GOT3 (cell line): ENCODE measurements at places on chromosomes 16 and 17.
A peak's percentile ranks its signal among the peaks of the same experiment; 100 is the strongest.

DNA sequence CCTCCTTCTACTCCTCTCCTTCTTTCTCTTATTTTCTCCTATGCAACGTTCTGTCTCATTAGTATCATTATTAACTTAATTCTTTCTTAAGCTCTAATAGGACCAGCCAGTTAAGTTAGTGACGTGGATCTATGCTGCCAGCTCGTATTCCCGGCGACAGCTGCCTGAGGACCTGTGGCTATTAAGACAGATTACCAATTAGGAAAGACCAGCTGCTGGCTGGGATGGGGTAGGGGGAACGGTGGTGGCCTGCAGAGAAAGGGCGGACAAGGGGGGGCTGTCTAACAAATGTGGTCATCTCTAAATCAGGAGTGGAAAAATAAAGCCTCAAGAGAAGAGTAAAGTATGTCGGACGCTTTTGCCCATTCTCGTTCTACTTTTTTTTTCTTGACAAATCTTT is 770 bp upstream of the MYH3 start:
- DNase-seq: no peak

DNA sequence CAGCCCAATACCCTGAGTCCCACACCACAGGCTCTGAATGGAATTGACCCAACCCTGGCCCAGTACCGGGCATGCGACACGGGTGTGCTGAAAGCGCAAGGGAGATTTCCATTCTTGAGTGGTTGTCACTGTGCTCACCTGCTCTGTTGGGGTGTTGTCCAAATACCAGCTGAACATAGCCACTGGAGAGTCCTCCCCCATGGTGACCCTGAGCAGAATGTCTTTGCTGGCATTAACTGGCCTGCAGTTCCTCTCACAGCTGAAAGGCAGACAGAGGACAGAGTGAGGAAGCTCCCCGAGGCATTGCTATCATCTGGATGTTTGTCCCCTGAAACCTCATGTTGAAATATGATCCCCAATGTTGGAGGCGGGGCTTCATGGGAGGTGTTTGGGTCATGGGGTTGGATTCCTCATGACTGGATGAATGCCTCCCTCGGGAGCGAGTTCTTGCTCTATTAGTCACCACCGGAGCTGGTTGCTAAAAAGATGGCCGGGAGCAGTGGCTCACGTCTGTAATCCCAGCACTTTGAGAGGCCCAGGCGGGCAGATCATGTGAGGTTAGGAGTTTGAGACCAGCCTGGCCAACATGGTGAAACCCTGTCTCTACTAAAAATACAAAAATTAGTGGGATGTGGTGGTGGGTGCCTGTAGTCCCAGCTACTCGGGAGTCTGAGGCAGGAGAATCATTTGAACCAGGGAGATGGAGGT is 57.3 kb upstream of the BCO1 start:
- DNase-seq: peak; percentile 67

GRCh38 chr17:68662037-68662432 is 60.9 kb upstream of the FAM20A start:
- DNase-seq: no peak

DNA sequence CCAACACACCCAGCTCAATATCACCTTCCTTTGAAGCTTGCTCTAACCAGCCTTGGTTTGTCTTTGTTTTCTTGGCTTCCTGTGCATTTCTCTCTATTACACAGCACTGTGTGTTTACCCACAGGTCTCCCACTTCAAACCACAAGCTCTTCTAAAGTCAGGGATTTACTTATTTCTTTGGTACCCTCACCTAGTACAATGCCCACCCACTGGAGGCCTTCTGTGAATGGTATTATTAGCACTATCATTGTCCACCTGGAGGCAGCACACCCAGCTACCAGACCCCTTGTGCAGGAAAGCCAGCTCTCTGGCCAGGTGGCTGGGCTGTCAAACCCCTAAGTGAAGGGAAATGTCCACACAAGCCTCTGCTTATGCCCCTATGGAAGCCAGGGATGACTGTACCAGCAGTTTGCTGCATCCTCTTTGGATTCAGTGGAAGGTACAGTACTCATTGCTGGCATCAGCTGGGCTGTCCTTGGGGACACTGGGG is 9.4 kb upstream of the TOP2A start:
- DNase-seq: no peak

- DNase-seq: peak; percentile 54
Observed at GRCh38 chr16:27326738-27327585, 13.2 kb downstream of the IL4R start.

DNA sequence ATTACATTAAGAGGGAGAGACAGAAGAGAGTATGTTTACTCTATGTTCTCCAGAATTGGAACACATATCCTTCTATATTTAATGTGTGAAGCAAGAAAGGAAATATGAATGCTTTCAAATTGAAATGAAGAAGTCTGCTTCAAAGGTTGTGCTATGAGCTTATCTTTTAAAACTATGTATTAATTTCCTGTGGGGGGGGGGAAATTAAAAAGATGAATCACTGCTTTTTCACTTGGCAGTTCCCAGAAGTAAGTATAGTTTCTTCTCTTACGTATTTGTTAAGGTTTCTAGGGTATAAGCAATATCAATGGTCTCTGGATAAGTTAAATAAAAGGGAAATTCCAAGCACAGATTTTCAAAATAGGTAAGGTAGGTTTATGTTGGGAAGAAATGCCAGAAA is 7.0 kb downstream of the TERF2 start:
- no peak for DNase-seq

- DNase-seq: no peak
Observed at GRCh38 chr17:8237175-8237574, 10.7 kb downstream of the CTC1 start.

DNA sequence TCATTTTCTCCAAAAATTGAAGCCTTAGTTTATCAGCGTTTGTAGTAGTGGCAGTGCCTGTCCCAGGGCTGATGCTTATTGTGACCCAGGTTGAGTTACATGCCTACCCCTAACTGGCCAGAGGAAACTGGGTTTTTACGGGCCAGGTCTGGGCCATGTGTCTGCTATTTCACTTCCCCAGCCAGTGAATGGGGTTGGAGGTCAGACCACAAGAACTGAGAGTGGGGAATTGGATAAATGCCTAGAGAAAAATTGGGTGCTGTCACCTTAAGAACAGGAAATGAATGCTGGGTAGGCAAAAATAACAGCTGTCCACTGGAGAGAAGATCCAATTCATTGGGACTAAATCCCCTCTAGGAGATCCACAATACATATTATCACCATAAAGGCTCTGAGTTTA is 5.2 kb downstream of the ADPRM start:
- no peak for DNase-seq
